SJSA1 (cell line): ENCODE measurements at places on chromosomes 2 and 18. TPM values are rescaled to one million over a fixed set of nuclear protein-coding genes. Genes with fewer than 3 reads are reported as not detected.

- no peak for DNase-seq
- peaks cover 12% of the 10 kb centered on the region for H3K36me3 ChIP-seq
Measured at GRCh38 chr2:232781765-232782164, 5.4 kb upstream of the KCNJ13 start.

DNA sequence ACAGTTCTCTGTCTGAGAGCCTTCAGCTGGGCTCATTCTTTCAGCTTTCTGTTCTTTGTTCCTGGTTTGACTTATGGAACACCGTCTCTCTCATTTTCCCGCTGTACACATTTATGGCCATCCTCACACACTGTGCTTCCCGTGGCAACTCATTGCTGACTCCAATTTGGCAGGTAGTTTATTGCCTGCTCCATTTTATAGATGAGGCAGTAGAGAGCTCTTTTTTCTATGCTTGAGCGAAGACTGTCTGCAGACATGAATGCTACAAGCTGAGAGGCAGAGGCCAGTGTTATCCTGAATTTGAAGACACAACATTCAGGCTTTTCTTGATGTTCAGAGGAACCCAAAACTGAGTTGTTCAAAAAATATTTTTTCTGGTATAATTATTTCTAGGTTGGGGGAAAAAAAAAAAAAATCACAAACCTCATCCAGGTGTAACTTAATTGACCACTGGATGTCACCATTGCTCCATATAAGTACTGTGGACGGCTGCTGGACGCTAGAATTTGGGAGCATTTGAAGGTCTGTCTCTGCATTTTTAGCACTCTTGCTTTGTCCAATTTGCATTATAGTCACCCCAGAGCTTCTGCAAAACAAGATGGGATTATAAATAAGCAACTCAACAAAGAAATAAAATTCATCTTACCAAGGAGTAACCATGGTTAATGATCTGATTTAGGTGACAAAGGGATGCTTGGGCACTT is 83.5 kb downstream of the HRH4 start:
- no peaks in the 10 kb centered on the region for H3K4me1 ChIP-seq
- H3K27ac ChIP-seq, result no peak overlapping the region
- DNase-seq, result no peak
- H3K4me3 ChIP-seq, result no peak overlapping the region

GRCh38 chr2:149487189-149487588 is 100.4 kb downstream of the MMADHC start:
- no peaks in the 10 kb centered on the region for H3K36me3 ChIP-seq
- no peak for DNase-seq
- H3K4me1 ChIP-seq, result peaks cover 5% of the 10 kb centered on the region; the same call in 1 of the 2 replicates
- no peak overlapping the region for H3K4me3 ChIP-seq
- H3K27me3 ChIP-seq, result no peaks in the 10 kb centered on the region
- no peak overlapping the region for H3K27ac ChIP-seq

GRCh38 chr18:24071029-24071428 is 56.5 kb downstream of the TTC39C start:
- H3K4me1 ChIP-seq, result peaks cover 4% of the 10 kb centered on the region
- H3K36me3 ChIP-seq, result no peaks in the 10 kb centered on the region
- no peaks in the 10 kb centered on the region for H3K27me3 ChIP-seq
- no peak overlapping the region for H3K27ac ChIP-seq
- H3K4me3 ChIP-seq, result no peak overlapping the region
- DNase-seq, result no peak

GRCh38 chr2:130336877-130337734 is 5.6 kb upstream of the IMP4 start:
- peak overlapping the region; percentile 9; the same call in 1 of the 2 replicates for H3K27ac ChIP-seq
- no peak overlapping the region for H3K4me3 ChIP-seq
- H3K4me1 ChIP-seq, result peaks cover 25% of the 10 kb centered on the region
- DNase-seq, result peak; percentile 33

- no peaks in the 10 kb centered on the region for H3K36me3 ChIP-seq
- no peaks in the 10 kb centered on the region for H3K27me3 ChIP-seq
- peaks cover 61% of the 10 kb centered on the region for H3K4me1 ChIP-seq
- H3K4me3 ChIP-seq, result no peak overlapping the region
Measured at GRCh38 chr2:217356781-217357180, 496.9 kb upstream of the TNP1 start.

DNA sequence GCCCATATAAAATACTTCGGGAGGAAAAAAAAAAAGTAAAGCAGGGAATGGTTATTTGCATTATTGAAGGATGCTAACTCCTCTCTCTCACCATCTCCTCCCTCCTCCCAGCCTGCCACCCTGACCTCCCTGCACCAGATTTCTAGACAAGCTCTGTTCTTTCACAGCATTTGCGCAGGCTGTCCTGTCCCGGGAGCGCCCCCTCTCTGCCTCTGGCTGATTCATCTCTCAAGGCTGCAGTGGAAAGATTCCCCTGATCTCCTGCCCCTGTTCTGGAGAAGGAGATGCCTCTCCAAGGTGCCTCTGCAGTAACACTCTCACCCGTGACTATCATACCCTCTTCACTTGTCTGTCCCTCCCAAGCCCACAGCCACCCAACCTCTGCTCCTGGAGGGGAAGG is 38.5 kb downstream of the COL4A4 start:
- H3K4me3 ChIP-seq, result no peak overlapping the region
- H3K36me3 ChIP-seq, result no peaks in the 10 kb centered on the region
- H3K27ac ChIP-seq, result no peak overlapping the region
- peaks cover 15% of the 10 kb centered on the region for H3K27me3 ChIP-seq
- DNase-seq, result no peak

- peaks cover 11% of the 10 kb centered on the region for H3K4me1 ChIP-seq
- no peak overlapping the region for H3K27ac ChIP-seq
- H3K36me3 ChIP-seq, result no peaks in the 10 kb centered on the region
- H3K4me3 ChIP-seq, result no peak overlapping the region
- no peak for DNase-seq
- H3K27me3 ChIP-seq, result no peaks in the 10 kb centered on the region
Measured at GRCh38 chr2:40270372-40270771, 181.5 kb downstream of the SLC8A1 start.

DNA sequence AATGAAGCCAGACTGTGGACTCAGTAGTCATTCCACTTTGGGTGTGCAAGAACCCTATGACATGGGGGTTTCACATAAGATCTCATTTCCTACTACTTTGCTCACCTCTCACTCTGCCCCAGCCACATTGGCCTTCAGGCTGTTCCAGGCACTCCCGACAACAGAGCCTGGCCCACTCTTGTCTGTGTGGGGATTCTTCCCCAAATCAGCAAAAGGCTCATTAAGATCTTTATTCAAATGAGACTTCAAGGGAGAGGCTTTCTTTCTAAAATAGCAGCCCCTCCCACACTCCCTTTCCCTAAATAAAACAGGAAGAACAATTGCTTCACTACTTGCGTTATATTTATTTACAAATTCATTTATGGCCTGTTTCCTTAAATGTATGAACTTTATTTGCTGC is 3.5 kb upstream of the CDC42EP3 start:
- no peaks in the 10 kb centered on the region for H3K27me3 ChIP-seq
- H3K27ac ChIP-seq, result no peak overlapping the region
- H3K4me3 ChIP-seq, result no peak overlapping the region
- peaks cover 39% of the 10 kb centered on the region for H3K4me1 ChIP-seq
- peaks cover 16% of the 10 kb centered on the region for H3K36me3 ChIP-seq

DNA sequence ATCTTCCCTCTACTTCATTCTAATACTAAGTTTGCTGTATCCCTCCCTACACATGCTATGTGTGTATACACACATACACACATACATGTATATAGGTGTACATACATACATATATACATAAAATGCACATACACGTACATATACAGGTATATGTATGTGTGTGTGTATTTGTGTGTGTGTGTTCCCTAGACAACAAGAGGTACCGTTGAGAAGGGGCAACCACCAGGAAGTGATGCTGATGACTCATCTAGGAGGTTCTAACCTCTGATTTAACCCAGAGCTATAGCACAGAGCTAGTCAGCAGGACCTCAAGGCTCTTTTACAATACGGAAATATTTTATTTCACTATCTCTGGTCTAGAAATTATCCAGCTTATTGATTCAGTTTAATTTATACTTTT is 139.2 kb downstream of the LAMA3 start:
- 0 out of 2 replicates have a peak overlapping the region, but pooled peaks have one; percentile 27 for H3K27ac ChIP-seq
- H3K4me1 ChIP-seq, result no peaks in the 10 kb centered on the region
- DNase-seq, result peak; percentile 15
- H3K4me3 ChIP-seq, result no peak overlapping the region

DNA sequence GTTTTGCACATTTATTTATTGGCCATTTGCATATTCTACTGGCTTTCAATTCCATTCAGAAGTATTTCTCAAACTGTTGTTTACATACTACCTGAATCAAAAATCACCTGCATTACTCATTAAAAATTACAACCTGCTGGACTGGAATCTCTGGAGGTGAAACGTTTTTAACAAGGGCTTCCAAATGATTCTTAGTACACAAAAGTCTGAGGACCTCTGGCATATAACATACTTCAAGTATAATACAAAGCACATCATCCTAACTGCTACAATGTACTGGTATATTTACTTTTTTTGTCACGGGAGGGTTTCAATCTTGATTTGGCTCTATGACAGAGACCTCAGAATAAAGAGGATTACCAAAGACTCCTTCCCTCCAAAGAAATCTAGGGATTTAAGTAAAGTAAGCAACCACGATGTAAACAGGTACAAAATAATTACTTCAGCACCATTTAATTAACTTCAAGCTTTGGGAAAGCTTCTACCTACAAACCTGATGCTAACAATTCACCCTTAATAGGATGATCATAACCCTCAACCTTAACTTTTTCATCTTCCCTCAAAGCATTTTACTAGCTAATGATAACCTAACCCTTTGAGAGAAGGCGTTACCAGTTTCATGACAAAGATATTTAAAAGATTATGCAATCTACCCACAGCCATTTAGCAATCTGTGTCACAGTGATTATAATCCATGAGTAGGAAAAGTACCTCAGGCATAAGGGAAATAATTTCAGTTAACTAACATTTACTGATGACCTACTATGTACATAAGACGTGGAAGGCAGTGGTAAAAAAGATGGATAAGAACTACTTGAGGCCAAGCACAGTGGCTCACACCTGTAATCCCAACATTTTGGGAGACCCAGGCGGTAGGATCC is 24.7 kb downstream of the ATAD2B start:
- no peaks in the 10 kb centered on the region for H3K36me3 ChIP-seq
- no peak overlapping the region for H3K4me3 ChIP-seq
- peaks cover 25% of the 10 kb centered on the region for H3K4me1 ChIP-seq
- no peak overlapping the region for H3K27ac ChIP-seq
- H3K27me3 ChIP-seq, result no peaks in the 10 kb centered on the region

DNA sequence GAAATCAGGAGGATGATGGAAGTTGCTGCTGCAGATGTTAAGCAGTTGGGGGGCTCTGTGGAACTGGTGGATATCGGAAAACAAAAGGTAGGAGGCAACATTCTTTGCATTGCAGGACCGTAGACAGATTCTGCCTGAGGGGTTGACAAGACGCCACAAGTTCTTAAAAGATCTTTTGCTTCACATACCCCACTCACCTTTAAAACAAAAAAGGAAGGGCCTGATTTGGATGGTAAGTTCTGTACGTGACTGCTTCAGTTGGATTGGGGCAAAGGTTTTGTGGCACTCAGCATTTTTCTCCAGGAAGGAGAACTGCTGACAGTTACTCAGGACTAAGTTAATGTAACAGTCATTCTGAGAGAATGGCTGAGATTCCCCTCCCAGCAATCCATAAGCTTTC is 5.2 kb downstream of the CNDP2 start:
- H3K4me1 ChIP-seq, result peaks cover 28% of the 10 kb centered on the region
- no peak overlapping the region for H3K4me3 ChIP-seq
- no peaks in the 10 kb centered on the region for H3K27me3 ChIP-seq
- H3K36me3 ChIP-seq, result peaks cover 52% of the 10 kb centered on the region

GRCh38 chr2:151182899-151183809 is 78.5 kb downstream of the RBM43 start:
- H3K4me3 ChIP-seq, result no peak overlapping the region
- no peaks in the 10 kb centered on the region for H3K36me3 ChIP-seq
- no peaks in the 10 kb centered on the region for H3K4me1 ChIP-seq

The CRYBA2 gene
- total RNA-seq, result not detected in 2 replicates

The ABCB11 gene
- not detected in 2 replicates for total RNA-seq

The LYPD1 gene
- 75.9 and 91.4 TPM in 2 replicates for total RNA-seq

The ANKRD36B gene
- 5.5 and 8.5 TPM in 2 replicates for total RNA-seq

The KHK gene
- total RNA-seq, result 0.11 and 0.31 TPM in 2 replicates

The CRYGC gene
- not detected in 2 replicates for total RNA-seq

The COLEC11 gene
- not detected in 2 replicates for total RNA-seq

The UGT1A8 gene
- not detected in 2 replicates for total RNA-seq

The RAPGEF4 gene
- total RNA-seq, result 0.13 and 0.47 TPM in 2 replicates
